Fibroblast of upper back skin (primary cell): ENCODE measurements at places on chromosomes 3 and 15.

- DNase-seq = peak; percentile 76
These were observed 339.7 kb downstream of the MECOM start for GRCh38 chr3:169323578-169324451.

DNA sequence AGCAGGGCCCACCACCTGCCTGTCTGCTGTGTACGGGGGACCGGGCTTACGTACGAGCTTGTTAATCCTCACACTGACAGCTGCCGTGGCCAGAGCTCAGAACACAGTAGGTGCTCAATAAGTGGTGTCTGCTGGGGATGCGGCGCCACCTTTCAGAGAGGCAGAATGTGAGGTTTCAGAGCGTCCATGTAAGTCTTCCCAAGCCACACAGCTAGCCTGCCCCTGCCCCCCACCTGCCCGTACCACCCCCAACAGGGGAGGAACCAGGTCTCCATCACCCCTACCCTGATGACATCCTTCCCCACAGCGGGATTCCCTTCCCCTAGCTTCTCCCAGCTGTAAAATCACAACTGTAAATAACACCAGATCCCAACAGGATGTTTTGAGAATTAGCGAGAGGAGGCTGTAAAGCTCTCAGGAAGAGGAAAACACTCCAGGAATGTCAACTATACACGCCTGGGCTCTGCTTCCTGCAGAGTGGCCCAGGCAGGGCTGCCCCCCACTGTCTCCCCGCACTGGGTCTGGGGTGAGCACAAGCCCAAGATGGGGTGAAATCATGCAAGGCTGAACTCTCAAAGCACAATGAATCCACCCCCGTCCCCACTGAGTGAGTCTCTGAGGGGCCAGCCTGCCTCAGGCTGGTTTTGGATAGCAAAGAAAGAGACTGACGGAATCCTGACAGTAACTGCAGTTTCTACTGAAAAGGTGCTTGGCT is 250.1 kb upstream of the LYSMD4 start:
- peak; percentile 30 for DNase-seq

GRCh38 chr15:76282465-76282864 is 28.8 kb downstream of the ETFA start:
- DNase-seq = no peak

GRCh38 chr3:171883893-171884279 is 40.7 kb downstream of the TMEM212 start:
- DNase-seq = no peak

DNA sequence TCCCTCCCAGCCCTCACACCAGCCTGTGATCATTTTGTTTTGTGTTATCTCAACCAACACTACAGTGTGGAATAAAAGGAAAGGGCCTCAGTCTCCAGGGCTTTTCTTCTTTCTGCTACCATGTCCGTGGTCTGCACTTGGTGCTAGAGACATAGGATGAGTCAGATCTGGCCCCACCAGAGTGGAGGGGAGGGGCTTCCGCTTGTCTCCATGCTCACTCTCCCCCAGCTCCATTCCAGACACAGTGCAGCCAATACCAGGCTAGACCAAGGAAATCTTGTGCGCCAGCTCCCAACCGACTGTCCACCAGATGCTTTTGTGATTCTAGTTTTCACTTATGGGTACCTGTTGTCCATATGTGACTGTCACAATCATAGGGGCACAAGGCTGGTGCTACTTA is 51.9 kb upstream of the TMEM115 start:
- DNase-seq = peak; percentile 27

DNA sequence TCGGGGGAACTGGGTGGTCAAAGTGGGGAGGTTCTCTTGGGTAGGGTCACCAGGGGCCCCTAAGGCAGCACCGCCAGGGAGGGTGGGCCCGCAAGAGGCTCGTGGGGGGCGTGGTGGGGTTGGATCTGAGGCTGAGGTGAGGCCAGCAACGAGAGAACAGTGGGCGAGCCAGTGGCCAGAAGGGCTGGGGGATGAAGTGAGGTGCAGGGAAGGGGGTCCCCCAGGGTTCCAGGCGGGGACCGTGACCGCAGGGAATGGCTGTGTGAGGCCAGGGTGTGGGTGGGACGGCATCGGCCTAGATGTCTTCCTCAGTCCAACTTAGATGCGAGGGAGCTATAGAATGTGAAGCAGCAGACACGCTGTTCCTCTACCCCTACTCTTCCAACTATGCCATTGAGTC is 78.2 kb downstream of the SNRK start:
- no peak for DNase-seq

- no peak for DNase-seq
These were observed 278.7 kb upstream of the SATB1 start for GRCh38 chr3:18703798-18704197.

GRCh38 chr3:186220365-186220764 is 111.5 kb upstream of the ETV5 start:
- DNase-seq = no peak

GRCh38 chr3:123688241-123688747 is 103.4 kb upstream of the HACD2 start:
- peak; percentile 95 for DNase-seq

DNA sequence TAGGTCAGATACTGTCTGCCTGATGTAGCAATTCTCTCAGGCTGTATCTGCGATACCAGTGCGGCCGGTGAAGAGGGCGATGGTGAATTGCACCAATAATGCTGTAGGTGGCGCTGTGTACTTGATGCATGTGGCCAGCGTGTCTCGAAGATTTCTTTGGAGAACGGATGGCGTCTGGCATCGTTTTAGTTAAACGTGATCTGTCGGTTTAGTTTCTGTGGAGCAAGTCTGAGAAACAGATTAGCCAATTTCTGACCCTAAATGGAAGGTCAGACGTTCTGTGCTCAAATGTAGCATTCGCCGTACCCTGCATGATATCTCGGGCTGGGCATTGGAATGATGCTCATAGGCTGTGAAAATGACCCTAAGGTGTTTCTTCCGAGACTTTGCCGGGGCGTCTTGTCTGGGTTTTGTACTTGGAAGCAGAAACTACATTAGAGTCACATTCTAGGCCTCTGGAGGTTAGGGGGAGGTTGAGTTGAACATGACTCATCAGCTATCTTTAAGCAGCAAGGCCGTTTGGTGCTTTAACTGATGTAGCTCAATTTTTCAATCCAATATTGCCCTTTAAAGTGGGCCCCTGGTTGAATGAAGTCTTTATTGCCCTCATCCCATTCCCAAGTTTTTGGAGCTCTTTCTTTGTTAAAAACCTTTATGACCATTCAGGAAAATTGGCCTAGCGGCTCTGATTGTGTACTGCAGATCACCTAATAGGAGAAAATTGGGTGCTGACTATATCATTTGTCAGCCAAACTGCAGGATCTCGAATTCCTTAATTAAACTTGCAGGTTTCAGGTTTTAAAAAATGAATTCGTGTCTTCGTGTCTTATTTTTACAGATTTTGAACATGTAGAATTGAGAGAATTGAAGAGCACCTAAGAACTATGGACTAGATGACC is 80.0 kb downstream of the SQOR start:
- DNase-seq = peak; percentile 75

- no peak for DNase-seq
These were observed 65.7 kb downstream of the SLC12A8 start for GRCh38 chr3:125146626-125147490.

GRCh38 chr3:165642761-165643420 is 194.3 kb downstream of the BCHE start:
- peak; percentile 99 for DNase-seq

DNA sequence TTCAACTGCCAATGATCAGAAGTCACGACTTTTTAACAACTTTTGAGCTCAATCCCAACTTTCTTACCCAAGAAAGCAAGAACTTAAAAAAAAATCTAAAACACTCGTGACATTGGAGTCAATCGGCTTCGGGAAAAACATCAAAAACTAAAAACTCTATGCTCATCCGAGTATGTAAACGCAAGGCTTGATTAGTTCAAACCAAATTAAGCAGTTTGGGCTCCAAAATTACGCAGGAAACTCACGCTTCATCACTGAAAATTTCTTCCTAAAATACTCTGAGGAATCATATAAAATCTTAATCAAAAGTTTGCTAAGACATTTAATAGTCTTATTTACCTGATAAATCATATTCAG is 1.6 kb downstream of the TRA2B start:
- no peak for DNase-seq

DNA sequence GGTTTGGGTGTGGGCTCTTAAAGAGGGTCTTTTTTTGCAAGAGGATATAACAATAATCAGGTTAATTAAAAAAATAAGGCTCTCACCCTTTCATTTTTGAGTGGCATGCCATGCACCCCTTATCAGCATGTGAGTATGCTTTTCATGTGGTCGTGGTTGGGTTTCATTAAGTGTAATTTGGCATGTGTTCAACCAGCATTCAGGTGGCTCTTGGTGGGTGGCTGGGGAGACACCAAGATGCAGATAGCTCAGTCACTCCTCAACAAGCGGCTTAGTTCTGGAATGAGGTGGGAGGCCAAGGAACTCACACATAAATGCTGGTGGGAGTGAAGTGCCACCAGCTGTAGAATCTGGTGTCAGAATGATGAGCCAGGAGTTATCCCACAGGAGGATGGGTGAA is 66.8 kb downstream of the FLNB start:
- DNase-seq = no peak

DNA sequence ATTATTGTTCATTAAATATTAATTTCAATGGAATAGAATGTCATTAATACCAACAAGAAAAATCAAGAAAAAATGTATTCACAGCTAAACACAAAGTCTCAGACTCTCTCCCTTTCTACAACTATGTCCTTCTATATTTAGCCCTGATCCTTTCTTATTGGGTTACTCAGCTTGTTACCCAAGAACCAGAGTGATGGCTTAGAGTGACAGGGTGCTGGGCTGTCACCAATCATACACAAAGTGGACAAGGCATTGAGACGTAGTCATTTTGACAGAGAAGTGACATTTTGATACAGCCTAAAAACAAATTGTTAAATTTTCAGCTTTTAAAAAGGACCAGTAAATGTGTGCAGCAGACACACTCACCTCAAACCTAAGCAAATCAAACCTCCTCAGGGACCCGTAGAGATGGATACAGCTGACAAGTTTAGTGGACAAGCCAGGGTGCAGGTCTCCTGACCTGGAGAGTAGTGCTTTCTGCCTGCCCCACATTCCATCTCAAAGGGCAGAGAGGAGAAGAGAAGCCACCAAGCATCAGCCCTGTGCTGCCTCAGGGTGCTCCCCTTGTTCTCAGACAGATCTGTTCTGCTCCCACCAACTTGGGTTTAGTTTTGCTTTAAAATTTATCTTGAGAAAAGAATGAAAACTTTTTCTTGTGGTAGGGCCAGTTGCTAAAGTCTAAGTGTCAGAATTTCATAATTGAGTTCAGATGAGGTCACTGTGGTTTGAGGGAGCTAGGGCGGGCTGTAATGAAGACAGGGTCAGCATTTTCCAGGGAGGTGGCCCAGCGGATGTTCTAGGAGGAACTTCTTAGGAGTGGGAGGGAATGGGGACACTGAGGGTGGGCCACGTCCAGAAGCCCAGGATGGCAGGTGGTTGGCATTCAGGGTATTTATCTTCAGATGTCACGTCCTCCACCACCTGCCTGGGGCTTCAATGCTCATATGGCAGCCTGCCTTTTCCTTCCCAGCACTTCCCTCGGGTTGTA is 136.5 kb upstream of the TBL1XR1 start:
- DNase-seq = no peak

- no peak for DNase-seq
These were observed 469.1 kb downstream of the SOX2 start for GRCh38 chr3:182180654-182181385.

GRCh38 chr15:100116416-100117190 is 225.2 kb downstream of the ADAMTS17 start:
- DNase-seq = no peak

DNA sequence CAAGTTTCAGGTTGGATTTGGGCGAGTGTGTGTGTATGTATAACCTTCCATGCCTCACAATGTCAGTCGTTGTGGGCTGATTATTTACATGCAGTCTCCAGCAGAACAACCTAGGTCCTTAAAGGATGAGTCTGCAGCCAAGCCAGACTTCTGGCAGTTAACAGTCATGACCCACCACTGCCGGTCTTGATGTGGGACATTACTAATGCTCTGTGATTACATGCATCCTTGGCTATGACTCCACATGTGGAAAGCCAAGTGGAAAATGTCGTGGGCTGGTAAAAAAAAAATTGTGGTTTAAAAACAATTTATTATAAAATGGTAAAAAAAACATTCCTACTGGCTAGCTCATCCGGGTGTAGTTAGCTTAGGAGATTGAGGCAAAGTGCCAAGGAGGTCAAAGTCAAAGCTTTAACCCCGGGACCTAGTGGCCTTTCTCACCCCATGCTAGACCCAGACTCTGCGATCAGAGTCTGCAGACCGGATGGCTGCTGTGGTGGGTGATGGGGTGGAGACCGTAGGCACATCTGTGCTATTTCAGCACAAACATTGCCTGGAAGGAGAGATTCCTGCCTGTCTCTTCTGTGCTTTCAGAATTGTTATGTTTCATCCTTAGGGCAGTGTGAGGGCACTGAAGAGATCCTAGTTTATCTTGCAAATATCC is 6.8 kb downstream of the RARRES1 start:
- peak; percentile 98 for DNase-seq

GRCh38 chr3:149806171-149806778 is 6.7 kb upstream of the RNF13 start:
- DNase-seq = no peak

DNA sequence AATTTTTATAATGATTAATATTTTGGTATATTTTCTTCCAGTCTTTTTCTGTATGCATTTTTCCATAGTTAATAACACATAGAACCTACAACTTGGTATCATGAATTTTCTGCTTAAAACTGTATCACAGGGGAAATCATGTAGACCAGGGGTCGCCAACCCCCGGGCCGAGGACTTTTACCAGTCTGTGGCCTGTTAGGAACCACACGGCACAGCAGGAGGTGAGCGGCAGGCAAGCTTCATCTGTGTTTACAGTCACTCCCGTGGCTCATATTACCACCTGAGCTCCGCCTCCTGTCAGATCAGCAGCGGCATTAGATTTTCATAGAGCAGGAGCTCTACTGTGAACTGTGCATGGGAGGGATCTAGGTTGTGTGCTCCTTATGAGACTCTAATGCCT is 54.7 kb downstream of the RPL22L1 start:
- no peak for DNase-seq

DNA sequence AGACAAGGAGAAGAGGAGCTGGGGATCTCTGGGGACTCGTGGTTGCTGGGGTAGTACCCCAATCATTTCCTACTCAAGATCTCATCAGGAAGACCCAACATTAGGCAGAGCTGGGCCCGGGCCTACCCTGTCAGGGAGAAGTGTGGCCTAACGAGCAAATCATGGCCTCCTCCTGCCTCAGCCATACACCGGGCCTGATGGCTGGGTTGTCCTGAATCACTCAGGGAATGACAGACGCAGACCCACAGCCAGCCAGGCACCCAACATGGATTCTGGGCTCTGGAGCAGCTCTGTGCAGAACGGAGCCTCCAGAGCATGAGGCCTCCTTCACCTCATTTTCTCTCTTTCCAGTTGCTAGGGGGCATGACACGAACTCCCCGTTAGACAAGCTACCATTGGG is 19.7 kb downstream of the ITGA11 start:
- no peak for DNase-seq

- DNase-seq = no peak
These were observed 142.3 kb downstream of the IL5RA start for GRCh38 chr3:2967871-2968270.

DNA sequence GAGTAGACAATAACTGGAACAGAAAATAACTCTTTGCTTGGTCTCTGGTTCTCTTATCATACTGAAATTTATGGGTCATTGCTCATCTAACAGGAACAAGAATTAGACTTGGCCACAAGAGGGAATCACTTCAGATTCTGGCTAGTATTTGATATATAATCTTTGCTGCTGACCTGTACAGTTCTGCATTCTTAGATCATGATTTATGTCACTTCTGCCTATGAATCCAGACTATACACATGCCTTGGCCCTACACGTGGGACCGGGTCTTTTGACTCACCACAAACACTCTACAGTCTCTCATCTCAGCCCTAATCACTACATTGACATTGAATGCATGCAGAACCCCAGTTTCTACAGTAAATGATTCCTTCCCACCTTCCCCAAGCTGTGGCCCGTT is 162.5 kb upstream of the SOX2 start:
- DNase-seq = peak; percentile 25
